ENCODE measurements at places on chromosomes 13 and 19. TPM values are rescaled to one million over a fixed set of nuclear protein-coding genes. Genes with fewer than 3 reads are reported as not detected.
A peak's percentile ranks its signal among the peaks of the same experiment; 100 is the strongest.

The SNRPD2 gene
- total RNA-seq = 540 TPM

DNA sequence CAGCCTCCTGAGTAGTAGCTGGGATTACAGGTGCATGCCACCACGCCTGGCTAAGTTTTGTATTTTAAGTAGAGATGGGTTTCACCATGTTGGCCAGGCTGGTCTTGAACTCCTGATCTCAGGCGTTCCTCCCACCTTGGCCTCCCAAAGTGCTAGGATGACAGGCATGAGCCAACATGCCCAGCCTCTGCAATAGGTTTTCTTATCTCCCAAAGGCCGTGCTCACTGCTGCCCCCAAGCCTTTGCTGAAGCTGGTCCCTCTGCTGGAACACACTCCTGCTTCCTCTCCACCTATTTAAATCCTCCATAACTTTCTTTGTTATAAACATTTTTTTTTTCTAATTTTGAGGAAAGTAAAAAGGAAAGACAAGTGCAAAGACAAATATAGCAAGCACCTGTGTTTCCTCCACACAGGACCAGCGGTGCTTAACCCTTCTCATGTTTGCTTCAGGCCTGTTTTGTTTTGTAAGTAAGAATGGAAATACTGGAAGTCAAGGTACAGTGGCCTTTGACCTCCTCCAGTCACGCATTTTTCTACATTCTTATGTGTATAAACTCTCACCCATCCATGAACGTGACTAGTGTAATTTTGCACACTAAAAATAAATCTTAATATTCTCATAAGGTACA is 14.5 kb upstream of the TNFAIP8L1 start:
- H3K27ac ChIP-seq = no peak overlapping the region
- no peaks in the 10 kb centered on the region for H3K36me3 ChIP-seq
- H3K4me3 ChIP-seq = no peak overlapping the region
- DNase-seq = no peak

GRCh38 chr13:22235285-22235949 is 564.5 kb downstream of the FGF9 start:
- no peak for DNase-seq
- no peak overlapping the region for H3K27ac ChIP-seq
- H3K4me3 ChIP-seq = no peak overlapping the region
- no peaks in the 10 kb centered on the region for H3K36me3 ChIP-seq
- no peaks in the 10 kb centered on the region for H3K27me3 ChIP-seq
- H3K4me1 ChIP-seq = no peaks in the 10 kb centered on the region

DNA sequence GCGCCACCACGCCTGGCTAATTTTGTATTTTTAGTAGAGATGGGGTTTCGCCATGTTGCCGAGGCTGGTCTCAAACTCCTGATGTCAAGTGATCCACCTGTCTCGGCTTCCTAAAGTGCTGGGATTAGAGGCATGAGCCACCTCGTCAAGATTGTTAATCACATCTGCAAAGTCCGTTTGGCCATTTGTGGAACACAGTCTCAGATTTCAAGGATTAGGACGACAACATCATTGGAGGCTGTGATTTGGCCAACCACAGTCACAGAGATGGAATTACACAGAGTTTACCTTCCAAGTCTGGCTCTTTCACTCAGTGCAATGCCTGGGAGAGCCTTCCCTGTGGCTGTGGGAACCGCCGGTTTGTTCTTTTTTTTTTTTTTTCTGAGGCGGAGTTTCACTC is 17.8 kb downstream of the SULT2B1 start:
- no peak overlapping the region for H3K4me3 ChIP-seq
- 0 out of 2 replicates have a peak, but pooled peaks cover 3% of the 10 kb centered on the region for H3K4me1 ChIP-seq
- H3K27me3 ChIP-seq = no peaks in the 10 kb centered on the region
- H3K36me3 ChIP-seq = no peaks in the 10 kb centered on the region
- DNase-seq = no peak
- H3K27ac ChIP-seq = no peak overlapping the region

DNA sequence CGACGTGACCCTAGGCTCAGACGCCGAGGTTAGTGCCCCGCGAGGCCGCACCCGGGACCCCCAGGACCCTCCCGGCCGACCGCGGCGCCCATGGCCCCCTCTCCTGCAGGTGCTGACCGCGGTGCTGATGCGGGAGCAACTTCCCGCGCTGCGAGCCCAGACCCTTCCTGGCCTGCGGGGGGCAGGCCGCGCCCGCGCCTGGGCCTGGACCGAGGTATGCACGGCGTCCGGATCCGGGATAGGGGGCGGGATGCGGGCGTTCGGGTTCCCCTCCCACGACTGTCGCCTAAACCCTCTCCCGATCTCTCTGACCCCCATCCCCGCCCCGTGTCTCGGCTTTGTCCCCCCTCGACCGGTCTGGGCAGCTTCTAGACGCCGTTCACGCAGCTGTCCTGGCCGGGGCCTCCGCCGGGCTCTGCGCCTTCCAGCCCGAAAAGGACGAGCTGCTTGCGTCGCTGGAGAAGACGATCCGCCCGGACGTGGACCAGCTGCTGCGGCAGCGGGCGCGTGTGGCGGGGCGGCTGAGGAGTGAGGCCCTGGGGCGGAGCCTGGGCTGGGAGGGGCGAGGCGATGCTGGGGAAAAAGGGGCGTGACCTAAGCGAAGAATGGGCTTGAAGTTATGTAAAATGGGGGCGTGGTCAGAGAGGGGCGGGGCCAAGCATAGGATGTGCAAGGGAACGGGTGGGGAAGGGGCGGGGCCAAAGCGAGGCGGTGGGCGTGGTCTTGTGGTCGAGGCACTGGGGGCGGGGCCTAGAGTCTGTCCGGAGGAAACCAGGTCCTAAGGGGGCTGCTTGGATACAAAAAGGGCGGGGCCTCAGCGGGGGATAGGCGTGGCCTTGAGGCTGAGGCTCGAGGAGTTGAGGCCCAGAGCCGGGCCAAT is 16.0 kb upstream of the COLGALT1 start:
- DNase-seq = peak; percentile 99
- H3K4me3 ChIP-seq = peak overlapping the region; percentile 17
- no peaks in the 10 kb centered on the region for H3K27me3 ChIP-seq
- H3K36me3 ChIP-seq = no peaks in the 10 kb centered on the region
- peaks cover 10% of the 10 kb centered on the region for H3K4me1 ChIP-seq

Measured in Karpas-422 (cell line).